NCI-H2171 treated with DMSO at 0.1 percent for 48 hours (cell line): ENCODE measurements at places on chromosomes 5 and 9.

DNA sequence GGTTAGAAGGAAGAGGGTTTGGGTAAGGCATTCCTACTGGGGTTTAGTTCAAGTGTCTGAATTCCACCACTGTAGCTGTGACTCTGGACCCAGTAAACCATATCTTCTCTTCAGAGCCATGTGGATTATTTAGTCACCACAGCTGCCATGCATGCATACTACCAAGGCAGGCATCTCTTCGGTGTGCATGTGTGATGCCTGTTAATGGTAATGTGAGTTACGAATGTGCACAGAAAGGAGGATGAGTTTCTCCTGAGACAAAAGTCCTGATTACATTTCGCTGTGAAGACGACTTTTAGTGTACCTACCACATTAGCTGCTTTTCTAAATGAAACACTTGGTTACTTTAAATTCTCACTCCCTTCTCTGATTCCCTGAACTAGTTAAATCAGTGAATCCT lies 9.3 kb downstream of the PBX3 start:
- no peak for DNase-seq

DNA sequence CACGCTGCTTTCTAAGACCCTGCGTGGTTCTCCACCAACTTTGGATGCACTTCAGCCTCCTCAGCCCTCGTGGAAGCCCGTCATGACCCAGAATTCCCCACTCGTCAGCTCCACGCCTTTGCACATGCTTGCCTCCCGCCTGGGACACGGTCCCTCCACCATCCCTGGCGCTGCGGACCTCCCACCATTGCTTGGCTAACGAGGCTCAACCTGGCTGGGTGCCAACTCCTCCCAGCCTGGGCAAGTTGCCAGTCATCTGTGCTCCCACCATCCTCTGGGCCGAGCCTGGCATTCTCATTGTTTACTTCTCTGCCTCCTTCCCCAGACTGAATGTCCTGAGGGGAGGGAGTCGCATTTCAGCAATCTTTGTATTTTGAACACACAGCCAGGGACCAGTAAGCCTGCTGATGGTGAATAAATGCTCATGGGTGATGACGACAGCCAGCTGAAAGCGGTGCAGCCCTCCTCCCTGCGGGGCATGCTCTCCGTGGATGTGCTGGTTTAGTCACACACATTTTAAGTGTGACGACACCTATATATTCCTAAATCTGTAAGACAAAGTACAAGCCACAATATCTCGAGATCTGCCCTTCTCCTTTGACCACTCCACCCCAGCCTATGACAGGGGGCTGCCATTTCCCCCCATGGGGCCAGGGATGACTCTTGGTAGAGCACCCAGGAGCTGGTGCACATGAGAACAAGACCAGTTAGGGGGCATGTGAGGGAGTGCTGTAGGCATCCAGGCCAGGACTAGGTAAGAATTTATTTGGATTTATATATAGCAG lies 37.6 kb downstream of the ANKRD33B start:
- peak; percentile 98 for DNase-seq

GRCh38 chr5:143850050-143850683 lies 38.2 kb downstream of the HMHB1 start:
- DNase-seq, result no peak

DNA sequence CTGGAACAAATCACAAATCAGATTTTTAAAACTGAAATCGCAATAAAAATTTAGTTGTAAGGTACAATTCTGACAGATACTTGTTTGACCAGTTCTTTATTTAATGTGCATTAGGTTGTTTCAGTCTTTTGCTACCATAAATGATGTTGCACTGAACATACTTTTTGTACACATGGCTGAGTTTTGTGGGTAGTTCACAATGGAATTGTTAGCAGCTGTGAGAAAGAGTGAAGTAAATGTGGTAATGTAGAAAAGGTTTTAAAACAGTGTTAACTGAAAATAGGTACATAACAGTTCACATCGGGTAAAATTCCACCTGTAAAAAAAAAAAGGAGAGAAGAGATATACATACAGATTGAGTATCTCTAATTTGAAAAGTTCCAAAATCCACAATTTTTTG lies 25.6 kb downstream of the MRPS27 start:
- DNase-seq, result no peak

- DNase-seq, result no peak
Observed at GRCh38 chr5:178194026-178194425, 6.9 kb upstream of the GMCL2 start.

DNA sequence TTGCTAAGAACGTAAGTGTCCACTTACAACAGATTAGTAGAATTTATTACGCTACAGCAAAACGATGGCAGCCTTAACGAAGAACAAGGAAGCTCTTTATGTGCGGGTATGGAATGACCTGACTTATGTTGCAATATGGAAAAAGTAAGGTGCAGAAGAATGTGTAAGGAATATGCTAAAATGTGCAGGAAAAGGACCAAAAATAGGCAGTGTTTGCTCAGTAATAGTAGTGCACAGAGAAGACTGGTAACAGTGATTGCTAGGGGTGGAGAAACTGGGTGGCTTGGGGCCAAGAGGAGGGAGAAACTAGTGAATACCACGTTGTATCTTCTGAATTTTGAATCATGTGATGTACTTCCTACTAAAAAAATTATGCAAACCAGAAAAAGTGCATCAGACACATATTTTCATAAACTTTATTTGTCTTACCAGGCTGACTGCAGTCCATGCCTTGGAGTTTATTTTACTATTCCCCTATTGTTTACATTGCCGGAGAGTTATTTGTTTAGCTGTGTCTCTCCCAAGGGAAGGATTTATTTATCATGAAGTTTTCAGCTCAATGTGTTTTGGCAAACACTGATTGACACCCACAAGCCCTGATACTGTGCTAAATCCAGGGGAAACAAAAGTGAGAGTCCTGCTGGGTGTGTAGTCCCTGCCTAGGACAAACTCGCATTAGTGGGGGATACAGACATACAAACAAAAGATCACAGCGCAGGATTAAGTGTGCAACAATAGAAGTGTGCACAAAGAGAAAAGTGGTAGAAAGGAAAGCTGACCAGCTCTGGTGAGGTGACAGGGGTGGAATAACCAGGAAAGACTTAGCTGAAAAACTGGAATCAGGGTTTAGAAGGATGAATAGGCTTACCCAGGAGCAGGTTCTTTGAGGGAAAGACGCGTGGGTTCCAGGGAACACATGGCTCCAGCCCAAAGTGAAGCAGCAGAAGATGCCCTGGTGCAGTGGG lies 34.0 kb upstream of the ZNF484 start:
- no peak for DNase-seq

DNA sequence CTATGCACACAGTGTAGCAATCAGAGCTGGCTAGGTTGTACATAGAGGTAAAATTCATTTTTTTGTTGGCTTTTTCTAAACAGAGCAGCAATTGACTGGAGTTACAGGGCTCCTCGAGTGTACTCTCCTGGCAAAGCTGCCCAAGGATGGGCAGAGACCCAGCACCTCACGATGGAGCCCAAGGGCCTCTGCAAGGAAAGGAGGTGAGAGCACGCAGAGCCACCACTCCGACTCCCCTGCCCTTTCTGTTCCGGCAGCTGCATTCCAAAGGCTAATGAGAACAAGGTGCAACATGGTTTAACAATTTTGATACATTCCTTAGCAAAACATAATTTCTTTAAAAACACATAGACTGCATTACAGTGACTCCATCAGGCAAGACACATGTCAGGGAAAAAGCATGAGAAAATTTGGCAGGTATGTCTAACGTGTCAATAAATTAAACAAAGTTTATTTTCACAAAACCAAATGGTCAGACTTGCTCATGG lies 47.5 kb downstream of the SAXO1 start:
- no peak for DNase-seq

DNA sequence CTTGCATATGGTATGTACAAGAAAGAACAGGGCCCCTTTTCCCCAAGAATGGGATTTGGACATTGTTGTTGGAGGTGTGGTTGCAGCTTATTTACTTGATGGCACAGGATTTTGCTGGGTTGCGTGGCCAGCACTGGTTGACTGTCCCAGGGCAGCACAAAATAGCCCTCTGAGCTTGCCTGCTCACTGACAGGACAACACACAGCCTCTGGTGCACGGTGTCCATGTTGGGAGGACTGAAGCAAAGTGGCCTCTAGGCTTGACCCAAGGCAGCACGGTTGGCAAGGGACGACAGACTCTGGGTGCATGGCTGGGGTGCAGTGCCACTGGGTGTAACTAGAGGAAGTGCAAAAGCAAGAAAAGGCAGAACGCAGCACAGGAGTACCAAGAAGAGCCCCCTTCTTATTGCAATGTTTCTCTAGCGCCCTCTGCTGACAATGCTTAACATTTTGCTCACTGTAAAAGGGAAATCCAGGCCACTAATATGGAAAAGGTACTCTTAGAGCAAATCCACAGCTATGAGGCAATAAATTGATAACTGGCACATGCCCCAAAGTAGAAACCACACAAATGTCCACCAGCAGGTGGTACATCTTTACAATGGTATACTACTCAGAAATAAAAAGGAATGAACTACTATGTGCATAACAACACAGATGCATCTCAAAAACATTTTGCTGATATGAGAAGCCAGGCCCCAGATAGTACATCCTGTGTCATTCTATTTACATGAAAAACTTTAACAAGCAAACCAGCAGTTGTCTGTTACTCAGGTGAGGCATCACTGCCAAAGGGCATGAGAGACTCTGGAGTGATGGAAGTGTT lies 47.4 kb upstream of the BARX1 start:
- DNase-seq, result peak; percentile 65

DNA sequence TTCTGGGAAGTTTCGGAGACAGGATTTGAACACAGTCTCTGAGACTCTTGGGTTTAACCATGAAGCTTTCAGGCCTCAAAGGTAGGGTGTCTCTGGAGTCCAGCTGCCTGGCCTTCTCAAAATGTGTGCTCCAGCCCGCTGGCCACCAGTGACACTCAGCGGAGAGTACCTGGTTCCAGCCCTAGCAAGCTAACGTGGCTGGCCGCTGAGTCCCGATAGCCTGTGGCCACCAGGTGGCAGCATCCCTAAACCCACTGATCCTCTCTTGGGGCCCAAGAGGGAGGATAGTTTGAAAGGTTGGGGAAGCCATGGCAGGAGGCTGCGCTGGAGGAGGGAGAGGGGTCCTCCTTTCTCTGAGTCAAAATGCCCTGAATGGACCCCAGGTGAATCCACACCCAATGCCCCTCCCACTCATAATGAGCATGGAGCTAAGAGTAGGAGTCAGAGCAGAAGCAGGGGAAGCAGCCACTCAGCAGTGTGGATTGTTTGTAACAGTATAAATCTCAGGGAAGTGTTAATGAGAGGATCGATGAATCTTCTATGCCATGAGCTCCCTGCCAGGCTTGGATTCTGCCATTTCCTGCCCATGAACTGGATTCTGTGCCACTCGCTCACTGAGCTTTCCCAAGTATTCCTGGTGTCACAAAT lies 5.4 kb upstream of the TIFAB start:
- peak; percentile 15 for DNase-seq

GRCh38 chr5:66739951-66740350 lies 143.8 kb downstream of the MAST4 start:
- no peak for DNase-seq

DNA sequence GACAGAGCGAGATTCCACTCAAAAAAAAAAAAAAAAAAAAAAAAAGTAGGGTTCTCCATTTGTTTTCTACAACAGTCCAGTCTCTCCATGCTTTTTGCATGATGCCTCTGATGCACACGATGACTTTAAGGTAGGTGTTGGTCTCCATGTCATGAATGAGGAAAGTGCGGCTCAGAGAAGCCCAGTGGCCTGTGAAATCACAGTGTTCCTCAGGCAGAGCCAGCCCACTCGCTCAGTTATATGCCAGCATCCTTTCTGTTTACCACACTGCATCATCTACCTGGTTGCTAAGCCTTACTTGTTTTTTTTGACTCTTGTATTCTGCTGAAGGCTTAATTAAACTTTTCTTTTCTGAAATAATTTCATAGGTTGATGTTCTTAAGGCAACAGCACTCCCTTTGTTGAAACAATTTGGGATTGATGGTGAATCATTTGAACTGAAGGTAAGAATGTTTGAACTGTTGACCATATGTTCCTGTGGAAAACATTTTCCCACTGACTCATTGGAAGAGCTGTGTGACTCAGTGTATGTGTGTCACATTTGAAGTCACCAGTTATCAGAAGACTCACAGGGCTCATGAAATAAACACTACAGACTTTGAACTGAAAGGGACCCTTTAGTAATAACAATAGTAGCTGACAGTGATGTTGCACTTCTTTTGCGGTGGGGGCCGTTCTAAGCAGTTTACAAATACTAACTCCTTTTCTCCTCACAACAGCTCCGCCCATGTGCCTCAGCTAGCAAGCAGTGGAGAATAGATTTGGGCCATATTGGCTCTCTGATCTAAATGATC lies 40.2 kb downstream of the RCL1 start:
- DNase-seq, result no peak

DNA sequence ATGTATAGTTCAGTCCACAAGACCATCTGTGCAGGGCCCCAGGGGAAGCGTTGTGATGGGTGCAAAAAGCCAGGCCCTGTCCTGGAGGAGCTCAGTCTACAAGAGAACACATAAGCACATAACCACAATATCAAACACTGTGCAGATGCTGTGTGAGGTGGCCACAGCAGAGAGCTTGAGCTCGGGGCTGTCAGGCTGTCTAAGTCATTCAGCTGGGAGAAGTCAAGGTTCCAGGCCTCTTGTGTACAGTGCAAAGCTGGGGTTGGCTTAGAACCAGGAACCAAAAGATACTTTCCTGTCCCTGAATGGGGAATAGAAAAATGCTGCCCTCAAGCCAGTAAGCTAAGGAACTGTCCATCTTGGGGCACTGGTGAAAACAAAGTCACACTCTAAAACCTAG lies 75.0 kb downstream of the PRDM6 start:
- DNase-seq, result no peak

GRCh38 chr9:127360250-127360649 lies 36.7 kb upstream of the SLC2A8 start:
- DNase-seq, result no peak

- DNase-seq, result no peak
Observed at GRCh38 chr5:64587370-64587769, 81.6 kb downstream of the RGS7BP start.

- DNase-seq, result no peak
Observed at GRCh38 chr5:172110260-172110815, 77.7 kb downstream of the STK10 start.

DNA sequence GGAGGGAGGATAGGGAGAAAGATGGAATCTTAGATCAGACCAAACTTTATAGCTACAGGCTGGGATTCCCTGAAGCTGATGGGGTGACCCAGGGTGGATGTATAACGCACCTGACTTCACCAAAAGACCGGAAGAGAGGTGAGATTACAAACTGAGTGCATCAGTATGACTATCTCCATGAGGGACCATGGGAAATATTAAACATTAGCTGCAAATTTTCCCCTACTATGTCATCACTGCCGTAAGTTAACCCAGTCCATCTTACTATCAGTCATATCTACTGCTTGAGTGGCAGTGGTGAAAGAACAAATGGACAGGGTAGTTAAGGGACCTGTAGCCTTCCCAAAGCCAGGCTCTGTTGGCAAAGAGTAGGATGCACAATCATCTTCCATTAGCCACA lies 368.3 kb downstream of the EFNA5 start:
- no peak for DNase-seq

GRCh38 chr9:35664531-35665470 lies at the start of gene ARHGEF39:
Gene ARHGEF39 (minus strand): TSS chr9:35665195. CDS start chr9:35665169, 26 bp downstream.
- DNase-seq, result peak; percentile 63

GRCh38 chr5:77015938-77016569 lies 14.2 kb upstream of the AGGF1 start:
- peak; percentile 11 for DNase-seq
